Immature natural killer cell (primary cell): ENCODE measurements at places on chromosomes 12 and 14.

GRCh38 chr12:52658196-52658595 lies 6.2 kb upstream of the KRT2 start:
- DNase-seq, result no peak

DNA sequence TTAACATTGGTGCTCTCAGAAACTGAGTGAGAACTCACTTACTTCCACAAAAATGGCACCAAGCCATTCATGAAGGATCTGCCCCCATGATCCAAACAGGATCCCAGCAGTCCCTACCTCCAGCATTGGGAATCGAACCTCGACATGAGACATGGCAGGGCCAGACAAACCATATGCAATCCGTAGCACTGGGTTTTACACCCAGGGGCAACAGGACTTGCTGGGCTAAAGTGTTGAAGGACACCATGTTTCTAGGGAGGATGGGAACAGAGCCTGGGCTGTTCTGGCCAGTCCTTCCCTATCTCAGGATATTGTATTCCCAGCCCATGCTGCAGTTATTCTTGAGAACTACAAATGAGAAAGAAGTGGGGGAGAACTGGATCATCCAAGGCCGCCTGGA lies 36.6 kb downstream of the SERPINA3 start:
- no peak for DNase-seq

DNA sequence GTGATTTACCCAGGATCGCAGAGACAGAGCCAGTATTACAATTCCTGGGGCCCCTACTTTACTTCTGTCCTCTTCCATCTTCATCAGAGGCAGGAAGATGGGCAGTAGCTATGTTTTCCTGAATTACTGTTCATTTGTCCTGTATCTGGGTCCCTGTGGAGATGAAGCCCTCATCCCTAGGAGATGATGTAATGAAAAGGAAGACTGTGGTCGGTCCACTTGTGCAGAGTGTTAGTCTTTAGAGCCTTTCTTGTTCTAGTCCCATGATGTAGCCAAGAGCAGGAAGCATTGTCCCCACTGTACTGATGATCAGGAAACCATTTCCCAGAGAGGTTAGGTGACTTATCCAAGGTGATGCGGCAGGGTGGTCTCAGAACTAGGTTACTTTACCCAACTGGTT lies 2.6 kb downstream of the CD9 start:
- DNase-seq, result no peak

DNA sequence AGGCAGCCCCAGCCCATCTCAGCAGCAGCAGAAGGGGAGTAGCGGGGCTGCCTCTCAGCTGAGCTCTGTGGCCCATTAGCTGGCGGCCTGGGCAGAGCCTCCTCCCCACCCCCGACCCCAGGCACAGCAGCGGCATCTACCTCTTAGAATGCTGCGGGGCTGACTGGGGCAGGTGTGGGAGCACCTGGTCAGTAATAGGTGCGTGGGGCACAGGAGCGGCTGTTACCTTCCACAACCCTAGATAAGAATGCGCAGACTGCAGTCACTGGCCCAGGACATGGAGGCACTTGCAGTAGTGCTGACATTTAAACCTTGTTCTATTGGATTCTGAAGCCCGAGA lies 35.6 kb downstream of the SYNE3 start:
- no peak for DNase-seq

DNA sequence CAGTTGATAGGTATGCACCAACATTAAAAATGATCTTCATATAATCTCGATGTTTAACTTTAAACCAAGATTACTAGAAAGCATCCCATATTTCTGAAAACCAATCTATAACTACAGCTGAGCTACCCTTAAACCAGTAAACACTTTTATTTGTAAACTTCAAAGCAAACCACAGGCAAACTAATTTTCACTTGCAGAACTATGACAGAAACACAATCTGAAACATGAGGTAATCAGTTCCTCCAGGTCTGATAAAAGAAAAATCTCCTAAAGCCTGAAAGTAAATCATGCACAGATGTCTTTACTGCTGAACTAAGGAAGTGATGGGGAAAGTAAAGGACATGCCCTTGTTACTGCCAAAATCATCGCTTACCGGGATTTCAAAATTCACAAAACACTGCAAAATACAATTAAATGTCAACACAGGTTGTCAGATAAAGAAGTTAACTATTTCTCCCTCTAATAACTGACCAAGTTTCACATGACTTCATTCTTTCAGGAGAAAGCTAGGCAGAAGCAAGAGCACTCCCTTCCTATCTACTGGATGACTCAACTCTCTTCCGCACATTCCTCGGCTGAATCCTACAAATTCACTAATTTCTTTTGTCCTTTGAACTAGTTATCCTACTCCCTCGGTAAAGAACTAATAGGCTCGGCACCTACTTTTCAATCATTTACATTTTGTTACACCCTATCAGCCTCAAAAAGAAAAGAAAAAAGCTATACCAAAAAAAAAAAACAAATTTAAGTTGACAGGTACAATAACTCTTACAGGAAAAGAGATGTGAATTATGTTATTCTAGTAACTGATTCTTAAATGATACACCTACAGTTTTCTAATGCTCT lies 1.4 kb downstream of the EEA1 start:
- DNase-seq, result no peak

DNA sequence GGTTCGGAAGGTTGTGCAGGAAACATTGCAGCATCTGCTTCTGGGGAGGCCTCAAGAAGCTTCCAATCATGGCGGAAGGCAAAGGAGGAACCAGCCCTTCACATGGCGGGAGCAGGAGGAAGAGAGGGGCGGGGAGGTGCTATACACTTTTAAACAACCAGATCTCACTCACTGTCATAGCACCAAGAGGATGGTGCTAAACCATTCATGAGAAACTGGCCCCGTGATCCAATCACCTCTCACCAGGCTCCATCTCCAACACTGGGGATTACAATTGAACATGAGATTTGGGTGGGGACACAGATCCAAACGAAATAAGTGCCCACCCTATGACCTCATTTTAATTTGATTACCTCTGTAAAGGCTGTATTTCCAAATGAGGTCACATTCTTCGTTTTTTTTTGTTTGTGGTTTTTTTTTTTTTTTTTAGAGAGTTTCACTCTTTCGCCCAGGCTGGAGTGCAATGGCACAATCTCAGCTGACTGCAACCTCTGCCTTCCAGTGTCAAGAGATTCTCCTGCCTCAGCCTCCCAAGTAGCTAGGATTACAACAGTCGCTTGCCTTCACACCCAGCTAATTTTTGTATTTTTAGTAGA lies 11.4 kb upstream of the ORAI1 start:
- DNase-seq, result peak; percentile 70

- no peak for DNase-seq
Measured at GRCh38 chr14:75896341-75896740, 85.5 kb downstream of the TGFB3 start.

- no peak for DNase-seq
Measured at GRCh38 chr14:24870949-24871701, 178.8 kb downstream of the STXBP6 start.

DNA sequence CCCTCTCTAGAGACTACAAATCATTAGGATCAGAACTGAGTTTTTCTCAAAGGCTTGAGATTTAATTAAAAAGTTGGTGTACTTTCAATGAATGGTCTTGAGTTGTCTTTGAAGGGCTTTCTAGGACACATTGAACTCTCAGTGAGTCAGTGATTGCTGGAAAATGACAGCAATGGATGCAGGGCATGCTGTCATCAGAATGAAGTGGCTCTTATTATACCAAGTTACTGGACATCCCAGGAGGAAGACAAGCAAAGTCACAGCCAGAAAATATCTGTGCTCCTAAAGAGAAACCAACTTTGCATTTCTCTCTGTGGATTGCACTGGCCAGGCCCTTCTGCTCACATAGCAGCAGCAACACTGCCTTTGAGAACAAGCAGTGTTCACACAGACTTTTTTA lies 112.6 kb downstream of the PRIMA1 start:
- DNase-seq, result no peak

DNA sequence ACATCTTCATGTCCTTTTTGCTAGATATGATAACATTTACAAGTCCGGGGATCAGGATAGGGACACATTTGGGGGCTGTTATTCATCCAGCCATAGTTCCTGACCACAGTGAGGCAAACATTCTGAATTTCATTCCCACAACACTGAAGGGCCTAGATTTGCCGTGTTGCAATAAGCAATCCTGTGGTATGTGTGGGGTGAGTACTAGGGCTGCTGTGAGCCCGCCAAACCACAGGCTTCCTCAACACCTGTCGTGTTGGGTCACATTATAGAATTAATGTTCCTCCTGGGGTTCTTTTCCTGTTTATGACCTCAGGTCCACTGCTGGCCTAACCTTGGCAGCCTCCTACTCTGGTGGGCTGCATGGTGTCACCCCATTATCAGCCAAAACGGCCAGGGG lies 119.2 kb downstream of the TBC1D30 start:
- no peak for DNase-seq

- DNase-seq, result no peak
Measured at GRCh38 chr14:75450381-75451276, 22.8 kb downstream of the JDP2 start.

- no peak for DNase-seq
Measured at GRCh38 chr14:74048281-74048680, 29.1 kb downstream of the BBOF1 start.

DNA sequence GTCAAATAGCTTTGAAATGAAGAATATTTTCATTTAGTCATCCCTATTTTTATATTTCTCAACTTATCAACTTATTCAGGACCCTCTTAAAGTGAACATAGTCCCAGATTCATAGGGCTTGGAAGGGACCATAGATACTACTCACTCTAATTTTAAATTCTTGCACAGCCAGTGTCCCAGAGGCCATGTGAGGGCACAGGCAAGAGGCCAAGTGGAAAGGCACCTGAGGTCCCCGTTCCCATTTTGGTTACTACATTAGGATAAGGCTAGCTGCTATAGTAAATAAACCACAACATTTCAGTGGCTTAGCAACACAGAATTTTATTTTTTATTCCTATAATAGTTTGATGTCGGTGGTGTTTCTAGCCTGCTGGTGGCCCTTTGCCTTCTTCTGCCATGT lies 227.8 kb downstream of the SPTSSA start:
- no peak for DNase-seq

DNA sequence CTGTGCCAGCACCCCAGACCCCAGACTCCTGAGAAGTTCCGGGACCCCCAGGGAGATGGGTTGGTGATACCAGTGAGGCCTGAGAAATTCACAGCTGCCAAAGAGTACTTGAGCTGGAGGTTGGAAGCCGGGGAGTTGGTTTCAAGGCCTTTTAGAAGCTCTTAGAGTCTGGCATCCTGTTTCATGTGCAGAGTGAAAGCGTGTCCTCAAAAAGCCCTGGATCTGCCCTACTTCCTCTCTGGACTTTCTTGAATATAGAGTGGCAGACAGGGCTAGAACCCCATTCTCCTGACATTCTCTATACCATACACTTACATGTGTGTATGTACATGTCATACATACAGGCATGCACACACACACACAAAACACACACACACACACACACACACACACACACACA lies 31.3 kb upstream of the PPM1A start:
- DNase-seq, result no peak

DNA sequence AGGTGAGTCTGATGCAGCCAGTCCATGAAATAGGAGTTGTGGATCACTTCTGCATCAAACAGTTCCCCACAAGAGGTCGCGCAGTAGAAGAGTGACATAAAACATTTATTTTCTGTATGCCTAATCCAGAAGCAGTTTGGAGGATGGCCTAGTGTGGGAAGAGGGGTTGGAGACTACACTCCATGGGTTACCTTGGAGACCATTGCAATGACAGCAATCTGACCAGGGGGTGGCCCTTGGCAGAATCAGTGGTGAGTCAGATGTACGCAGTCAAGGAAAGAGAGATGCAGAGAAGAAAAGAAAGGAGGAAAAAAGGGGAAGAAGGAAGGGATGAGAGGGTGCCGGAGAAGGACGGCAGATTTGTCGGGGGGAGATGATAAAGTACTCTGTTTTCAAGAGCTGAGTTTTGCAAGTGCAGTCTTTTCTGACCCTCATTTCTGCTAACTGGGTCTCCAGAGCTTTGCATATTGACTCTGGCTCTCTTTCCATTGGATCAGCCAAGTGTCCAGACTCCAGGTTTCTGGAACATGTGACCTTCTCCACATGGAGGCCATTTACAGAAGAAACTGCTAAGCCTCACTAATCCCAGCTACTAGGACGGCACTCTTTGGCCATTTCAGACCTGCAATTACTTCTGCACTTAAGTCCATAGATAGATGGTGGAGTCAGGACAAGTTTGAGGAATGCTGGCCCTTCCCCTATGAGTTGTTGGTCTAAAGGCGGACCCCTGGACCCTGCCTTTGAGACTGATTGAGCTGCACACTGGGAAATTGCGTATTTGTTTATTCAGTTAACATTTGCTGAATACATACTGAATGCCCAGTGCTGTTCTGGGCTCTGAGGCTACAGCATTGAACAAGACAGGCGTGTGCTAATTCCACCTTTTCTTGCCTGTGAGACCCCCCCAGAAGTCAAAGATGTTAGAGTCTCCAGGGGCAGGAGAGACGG lies 424.2 kb downstream of the BCL11B start:
- no peak for DNase-seq

DNA sequence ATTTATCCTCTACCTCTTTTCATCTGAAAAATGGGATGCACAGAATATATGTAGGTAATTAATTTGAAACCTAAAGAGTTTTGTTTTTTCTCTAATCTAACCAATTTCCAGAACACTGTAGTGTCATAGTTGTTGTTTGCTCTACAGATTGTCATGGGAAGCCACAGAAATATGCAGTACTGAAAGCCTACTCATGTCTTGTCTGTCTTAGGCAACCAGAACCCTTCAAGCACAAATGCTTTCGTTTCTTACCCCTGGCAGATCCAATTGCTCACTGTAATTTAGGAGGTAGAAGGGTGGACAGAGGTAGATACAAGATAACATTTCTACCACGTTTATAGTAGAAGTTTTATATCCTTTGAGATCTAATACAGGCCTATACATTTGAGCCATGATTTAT lies 330.2 kb upstream of the NOVA1 start:
- DNase-seq, result no peak

- no peak for DNase-seq
Measured at GRCh38 chr12:21773263-21773741, 1.2 kb downstream of the KCNJ8 start.

GRCh38 chr14:104551851-104552737 lies 27.5 kb upstream of the C14orf180 start:
- DNase-seq, result no peak

DNA sequence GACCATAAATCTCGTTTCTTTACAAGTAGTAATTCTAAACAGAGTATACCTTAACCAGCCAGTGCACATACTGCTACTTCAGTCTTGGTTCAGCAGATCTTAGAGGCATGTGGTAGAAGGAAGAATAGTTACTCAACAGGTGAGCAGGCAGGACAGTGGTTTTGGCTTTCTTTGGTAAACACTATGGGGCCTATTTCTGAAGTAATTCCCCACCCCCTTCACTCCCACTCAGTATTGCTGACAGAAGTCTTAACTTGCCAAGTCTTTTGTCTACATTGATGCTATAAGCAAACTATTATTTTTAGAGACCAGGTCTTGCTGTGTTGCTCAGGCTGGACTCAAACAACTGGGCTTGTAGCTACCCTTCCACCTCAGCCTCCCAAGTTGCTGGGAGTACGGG lies 68.5 kb downstream of the FBXO34 start:
- no peak for DNase-seq

DNA sequence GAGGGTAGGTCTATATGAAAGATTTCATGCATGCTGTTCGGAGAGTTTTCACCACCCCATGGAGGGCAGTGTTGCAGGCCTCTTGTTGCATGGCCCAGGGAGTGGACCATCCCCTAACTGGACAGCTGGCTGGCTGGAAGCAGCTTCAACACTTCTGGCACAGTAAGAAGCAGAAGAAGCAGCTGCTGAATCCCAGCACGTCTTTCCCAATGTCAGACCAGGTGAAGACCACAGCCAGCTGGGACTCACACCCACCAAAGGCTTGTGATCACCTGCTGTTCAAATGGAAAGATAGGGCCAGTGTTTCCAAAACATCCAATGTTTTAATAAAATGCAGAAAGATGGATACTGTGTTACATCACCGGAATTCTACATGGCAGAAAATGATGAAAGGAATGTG lies 1423.6 kb downstream of the AACS start:
- DNase-seq, result no peak
